Activated CD8-positive, alpha-beta T cell treated with anti-CD3 and anti-CD28 coated beads for 36 hours (primary cell): ENCODE measurements at places on chromosomes 7 and 10. TPM values are rescaled to one million over a fixed set of nuclear protein-coding genes. Genes with fewer than 3 reads are reported as not detected.

DNA sequence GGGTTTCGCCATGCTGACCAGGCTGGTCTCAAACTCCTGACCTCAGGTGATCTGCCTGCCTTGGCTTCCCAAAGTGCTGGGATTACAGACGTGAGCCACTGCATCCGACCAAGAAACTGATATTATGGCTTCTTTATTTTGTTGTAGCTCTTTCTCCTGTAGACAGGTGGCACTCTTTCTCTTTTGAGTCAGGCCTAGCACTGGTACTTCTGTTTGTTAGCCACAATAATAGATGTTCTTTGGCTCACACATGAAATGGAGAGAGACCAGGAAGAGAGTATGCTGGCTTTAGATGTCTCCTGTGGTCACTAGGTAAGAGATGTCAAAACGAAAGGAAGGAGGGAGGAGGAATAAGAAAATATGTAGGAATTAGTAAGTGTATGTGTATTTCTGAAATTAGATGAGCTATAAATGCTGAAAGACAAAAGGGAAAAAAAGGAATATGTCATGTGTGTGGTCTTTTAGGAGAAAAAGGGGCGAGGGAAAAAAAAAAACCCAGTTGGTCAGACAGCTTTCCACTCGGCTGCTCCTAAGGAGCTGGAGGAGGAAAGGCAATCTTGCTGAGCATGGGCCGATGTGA, 78.7 kb downstream of the CLEC2L start:
- H3K27me3 ChIP-seq: no peaks in the 10 kb centered on the region
- no peak for DNase-seq
- H3K4me3 ChIP-seq: no peak overlapping the region
- no peaks in the 10 kb centered on the region for H3K4me1 ChIP-seq
- peaks cover 12% of the 10 kb centered on the region for H3K36me3 ChIP-seq

DNA sequence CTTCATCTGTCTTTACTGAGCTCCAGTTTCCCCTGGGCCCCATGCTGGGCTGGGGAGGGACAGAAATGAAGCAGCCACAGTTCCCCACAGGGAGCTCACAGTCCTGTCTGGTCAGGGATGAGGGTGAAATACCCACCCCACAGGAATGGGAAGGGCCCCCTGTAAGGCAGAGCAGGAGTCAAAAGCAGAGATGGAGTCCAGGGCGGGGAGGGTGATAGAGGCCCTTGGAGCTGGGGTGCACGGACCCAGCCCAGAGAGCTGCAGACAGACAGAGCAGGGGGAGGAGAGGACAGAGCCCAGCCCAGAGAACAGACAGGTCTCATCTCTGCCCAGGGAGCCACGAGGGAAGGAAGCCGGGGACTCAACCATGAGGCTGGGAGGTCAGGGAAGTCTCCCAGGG, 34.9 kb upstream of the ZNF488 start:
- no peaks in the 10 kb centered on the region for H3K27me3 ChIP-seq
- no peaks in the 10 kb centered on the region for H3K4me1 ChIP-seq
- DNase-seq: no peak
- H3K4me3 ChIP-seq: no peak overlapping the region
- H3K27ac ChIP-seq: no peak overlapping the region

The ASIC3 gene
- 5.8 TPM for total RNA-seq

GRCh38 chr7:88244258-88244657, 24.4 kb upstream of the SRI start:
- H3K27ac ChIP-seq: no peak overlapping the region
- H3K4me3 ChIP-seq: no peak overlapping the region
- no peak for DNase-seq
- H3K4me1 ChIP-seq: no peaks in the 10 kb centered on the region
- H3K27me3 ChIP-seq: peaks cover 13% of the 10 kb centered on the region
- H3K36me3 ChIP-seq: no peaks in the 10 kb centered on the region

The MUC12 gene
- 0.54 TPM for total RNA-seq

- H3K4me1 ChIP-seq: no peaks in the 10 kb centered on the region
- H3K27me3 ChIP-seq: no peaks in the 10 kb centered on the region
- H3K36me3 ChIP-seq: no peaks in the 10 kb centered on the region
- no peak for DNase-seq
- H3K27ac ChIP-seq: no peak overlapping the region
- H3K4me3 ChIP-seq: no peak overlapping the region
These were observed 1037.0 kb downstream of the GRM8 start for GRCh38 chr7:126215785-126216184.

DNA sequence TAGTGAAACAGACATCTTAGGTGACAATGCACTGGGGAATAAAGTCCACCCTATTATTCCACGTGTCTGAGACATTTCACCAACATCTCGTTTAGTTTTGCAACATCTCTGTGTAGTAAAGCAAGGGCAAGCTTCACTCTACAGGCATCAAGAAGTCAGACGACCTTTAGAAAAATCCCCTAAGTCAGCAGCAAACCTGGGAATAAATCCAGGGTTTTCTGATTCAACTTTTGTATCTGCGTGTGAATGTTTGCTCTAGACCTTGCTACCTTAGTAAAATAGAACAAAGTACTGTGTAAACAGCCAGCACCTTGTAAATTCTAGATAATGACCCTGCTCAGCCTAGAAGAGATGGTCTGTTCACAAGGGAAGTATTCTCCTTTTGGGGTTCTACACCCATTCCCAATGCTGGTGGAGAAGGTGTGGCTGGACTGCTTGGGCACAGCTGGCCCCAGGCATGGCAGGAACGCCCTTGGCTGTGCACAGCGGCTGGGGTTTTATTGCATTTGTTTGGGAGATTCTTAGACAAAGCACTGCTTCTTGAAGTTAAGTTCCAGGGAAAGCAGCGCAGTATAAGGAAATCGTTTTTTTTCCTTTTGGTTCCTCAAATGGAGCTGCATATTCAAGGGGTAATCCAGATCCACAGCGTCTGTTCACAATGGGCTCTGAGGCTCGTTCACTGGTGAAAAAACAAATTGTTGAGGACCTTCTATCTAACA, 38.3 kb upstream of the GALNTL5 start:
- no peak for DNase-seq
- H3K27me3 ChIP-seq: peaks cover 9% of the 10 kb centered on the region
- peaks cover 2% of the 10 kb centered on the region for H3K4me1 ChIP-seq
- H3K36me3 ChIP-seq: no peaks in the 10 kb centered on the region
- no peak overlapping the region for H3K27ac ChIP-seq

The CAV1 gene
- 0.18 TPM for total RNA-seq

GRCh38 chr7:73451780-73452398, 18.3 kb downstream of the FZD9 start:
- H3K27ac ChIP-seq: no peak overlapping the region
- no peaks in the 10 kb centered on the region for H3K27me3 ChIP-seq
- no peak for DNase-seq
- H3K4me3 ChIP-seq: no peak overlapping the region
- peaks cover 60% of the 10 kb centered on the region for H3K36me3 ChIP-seq
- H3K4me1 ChIP-seq: peaks cover 39% of the 10 kb centered on the region

- H3K36me3 ChIP-seq: no peaks in the 10 kb centered on the region
- DNase-seq: no peak
- no peaks in the 10 kb centered on the region for H3K4me1 ChIP-seq
- H3K27ac ChIP-seq: no peak overlapping the region
- no peak overlapping the region for H3K4me3 ChIP-seq
These were observed 78.3 kb upstream of the CTBP2 start for GRCh38 chr10:125238682-125239081.

The ACSM6 gene
- total RNA-seq: not detected

GRCh38 chr7:113379746-113380145, 261.4 kb upstream of the SMIM30 start:
- no peak for DNase-seq
- no peak overlapping the region for H3K27ac ChIP-seq
- H3K4me3 ChIP-seq: no peak overlapping the region
- peaks cover 1% of the 10 kb centered on the region for H3K27me3 ChIP-seq
- no peaks in the 10 kb centered on the region for H3K4me1 ChIP-seq

The RNF133 gene
- total RNA-seq: not detected

- peaks cover 2% of the 10 kb centered on the region for H3K27me3 ChIP-seq
- peaks cover 10% of the 10 kb centered on the region for H3K4me1 ChIP-seq
- H3K36me3 ChIP-seq: peaks cover 8% of the 10 kb centered on the region
These were observed 92.1 kb downstream of the CCDC71L start for GRCh38 chr7:106568680-106569499.
